ENCODE measurements at places on chromosomes 12 and 14.

- no peak for DNase-seq
Observed at GRCh38 chr12:87336814-87337336, 692.3 kb downstream of the C12orf50 start.

DNA sequence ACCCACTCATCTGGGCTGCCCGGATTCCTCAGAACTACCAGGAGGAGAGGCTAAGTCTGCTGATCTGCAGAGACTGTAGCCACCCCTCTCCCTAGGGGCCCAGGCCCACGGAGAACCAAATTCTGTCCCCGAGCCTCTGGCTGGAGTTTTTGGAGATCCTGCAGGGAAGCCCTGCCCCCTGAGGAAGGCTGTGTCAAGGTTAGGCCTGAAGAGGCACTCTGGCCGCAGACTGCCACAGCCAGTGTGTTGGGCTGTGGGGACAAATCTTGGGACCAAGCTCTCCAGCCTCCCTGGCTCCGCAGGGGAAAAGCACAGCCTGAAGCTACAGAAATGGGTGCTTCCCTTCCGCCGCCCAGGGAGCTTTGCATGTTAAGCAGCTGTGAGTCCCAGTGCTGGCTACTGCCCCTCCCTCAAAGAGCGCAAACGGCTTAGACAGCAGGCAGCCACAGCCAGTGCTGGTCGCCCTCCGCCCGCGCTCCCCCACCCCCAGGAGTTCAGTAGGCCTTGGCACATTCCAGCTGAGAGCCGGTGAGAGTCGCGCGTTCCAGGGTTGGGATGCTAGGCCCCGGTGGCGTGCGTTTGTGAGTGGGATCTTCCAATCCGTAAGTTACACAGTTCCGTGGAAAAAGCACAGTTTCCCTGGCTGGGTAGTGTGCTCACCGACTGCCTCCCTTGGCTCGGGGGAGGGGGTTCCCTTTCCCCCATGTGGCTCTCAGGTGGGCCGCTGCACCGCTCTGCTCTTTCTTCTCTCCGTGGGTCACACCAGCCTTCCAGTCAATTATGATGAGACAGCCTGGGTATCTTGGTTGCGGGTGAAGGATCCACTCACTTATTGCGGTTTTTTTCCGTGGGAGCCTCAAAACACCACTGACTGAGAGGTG, 13.2 kb downstream of the CLEC4E start:
- no peak for DNase-seq

DNA sequence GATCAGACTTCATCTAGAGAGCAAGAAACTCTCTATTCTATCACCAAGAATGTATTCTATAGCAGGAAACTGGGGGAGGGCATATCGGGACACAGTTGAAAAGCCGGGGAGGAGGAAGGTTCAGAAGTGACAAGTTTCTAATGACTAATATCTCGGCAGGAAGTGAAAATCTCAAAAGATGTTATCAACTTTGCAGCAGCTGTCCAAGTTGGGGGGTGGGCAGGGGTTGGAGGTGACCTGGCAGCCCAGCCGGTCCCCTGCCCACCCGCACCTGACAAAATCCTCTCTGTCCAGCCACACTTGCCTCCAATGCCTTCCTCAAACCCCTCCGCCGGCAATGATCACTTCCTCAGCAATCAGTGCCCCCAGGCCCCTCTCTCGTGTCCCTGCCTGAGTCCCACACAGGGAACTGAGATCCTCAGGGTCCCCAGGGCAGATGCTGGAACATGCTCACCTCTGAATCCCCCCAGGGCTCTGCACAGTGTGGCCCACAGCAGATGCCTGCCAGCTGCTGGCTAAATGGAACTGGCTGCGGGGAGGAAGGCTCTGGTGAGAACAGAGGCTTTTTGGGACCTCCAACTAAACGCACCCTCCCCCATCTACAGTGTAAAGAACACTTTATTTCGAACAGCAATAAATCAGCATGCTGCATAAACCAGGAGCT, 43.9 kb downstream of the CCDC88C start:
- DNase-seq: peak; percentile 42

- DNase-seq: no peak
Observed at GRCh38 chr12:100151769-100152168, 9.1 kb upstream of the BLTP3B start.

Measured in T-helper 17 cell (primary cell).